ENCODE measurements at places on chromosomes 3 and 15.

- DNase-seq, result no peak
These were observed 9.7 kb upstream of the SHF start for GRCh38 chr15:45197512-45197911.

- no peak for DNase-seq
These were observed 11.6 kb downstream of the THBS1 start for GRCh38 chr15:39592500-39592899.

DNA sequence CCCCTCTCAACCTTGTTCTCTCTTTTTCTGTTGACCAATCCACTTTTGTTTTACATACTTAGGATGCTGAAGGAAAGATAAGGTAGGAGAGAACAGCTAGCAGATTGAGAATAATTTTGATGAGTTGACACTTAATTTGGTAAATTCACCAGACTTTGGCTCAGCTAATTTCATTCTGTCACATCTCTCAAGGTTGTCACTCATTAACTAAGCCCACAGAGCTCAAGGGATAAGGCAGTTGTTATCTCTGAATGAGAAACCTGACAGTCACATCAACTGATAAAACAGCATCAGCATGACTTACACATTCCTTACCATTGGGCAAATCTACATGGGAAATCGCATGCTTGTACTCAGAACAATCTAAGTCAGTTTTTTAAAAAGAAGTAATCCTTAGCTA, 591.4 kb downstream of the NLGN1 start:
- no peak for DNase-seq

GRCh38 chr15:86916671-86917360, 837.1 kb downstream of the AGBL1 start:
- DNase-seq, result no peak

- no peak for DNase-seq
These were observed 133.2 kb downstream of the SLC25A26 start for GRCh38 chr3:66354001-66354400.

- no peak for DNase-seq
These were observed 49.4 kb upstream of the INSYN1 start for GRCh38 chr15:73802431-73803041.

- no peak for DNase-seq
These were observed 76.7 kb downstream of the SMAD6 start for GRCh38 chr15:66778716-66779115.

DNA sequence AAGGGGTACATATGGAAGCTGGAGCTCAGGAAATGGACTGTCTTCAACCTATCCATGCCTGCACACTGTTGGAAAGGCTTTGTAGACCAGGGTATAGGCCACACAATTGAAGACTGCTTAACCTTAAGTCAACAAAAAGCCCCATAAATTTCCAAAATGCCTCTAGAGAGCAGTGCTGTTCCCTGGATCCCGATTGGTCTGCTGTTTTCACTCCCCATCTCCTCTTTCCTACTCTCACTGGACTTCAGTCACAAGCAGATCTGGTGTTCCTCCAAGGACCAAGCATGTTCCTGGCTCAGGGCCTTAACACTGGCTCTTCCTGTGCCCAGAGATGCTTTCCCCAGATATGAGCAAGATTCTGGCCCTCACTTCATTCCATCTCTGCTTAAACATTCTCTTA, 22.8 kb upstream of the LRRC34 start:
- DNase-seq, result no peak

- DNase-seq, result no peak
These were observed 24.3 kb downstream of the OXNAD1 start for GRCh38 chr3:16289144-16289889.

- DNase-seq, result no peak
These were observed 10.0 kb downstream of the C3orf52 start for GRCh38 chr3:112096176-112096575.

DNA sequence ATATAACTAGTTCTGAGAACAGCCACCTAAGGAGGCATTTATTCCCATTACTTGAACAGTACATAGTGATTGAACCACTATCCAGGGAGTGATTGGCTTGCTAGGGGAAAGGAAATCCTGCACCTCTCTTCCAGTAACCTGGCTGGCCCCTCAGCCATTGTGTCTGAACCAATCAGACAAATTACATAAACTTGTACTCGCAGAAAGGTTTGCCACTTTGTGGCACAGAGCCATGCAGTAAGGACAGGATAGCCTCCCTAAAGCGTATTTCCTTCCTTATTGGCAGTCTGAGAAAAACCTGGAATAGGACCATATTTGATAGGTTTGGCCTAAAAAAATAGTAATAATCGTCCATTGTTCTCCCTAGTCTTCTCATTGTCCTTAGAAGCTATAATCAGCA, 19.0 kb downstream of the CMSS1 start:
- no peak for DNase-seq

Measured in stimulated activated CD4-positive, alpha-beta T cell treated with anti-CD3 and anti-CD28 coated beads, Interleukin-1b, Interleukin-23, amount 100 ng/mL, for 4 hours (primary cell).